ENCODE measurements at places on chromosomes 3 and 15.
A peak's percentile ranks its signal among the peaks of the same experiment; 100 is the strongest.

- no peak for DNase-seq
These were observed 18.9 kb downstream of the PEX5L start for GRCh38 chr3:180017846-180018245.

DNA sequence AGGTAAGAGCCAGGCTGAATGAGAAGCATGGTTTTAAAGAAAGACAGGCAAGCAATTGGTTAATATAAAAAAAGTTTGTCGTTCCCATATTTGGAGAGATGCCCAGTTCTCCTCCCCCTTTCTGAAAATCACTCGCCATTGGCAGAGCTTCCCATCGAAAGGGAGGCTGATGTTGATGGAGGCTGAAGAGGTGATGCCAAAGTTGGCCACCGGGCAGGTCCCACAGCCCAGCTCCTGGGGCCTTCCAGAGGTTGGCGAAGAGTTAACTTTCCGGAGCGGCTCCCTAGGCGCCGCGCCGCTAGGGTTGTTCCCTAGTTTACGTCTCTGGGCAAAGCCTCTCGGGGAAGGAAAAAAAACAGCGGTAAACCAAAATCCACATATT, 793 bp downstream of the PCOLCE2 start:
- DNase-seq, result no peak

- DNase-seq, result no peak
These were observed 46.1 kb upstream of the ABI3BP start for GRCh38 chr3:101039285-101039684.

DNA sequence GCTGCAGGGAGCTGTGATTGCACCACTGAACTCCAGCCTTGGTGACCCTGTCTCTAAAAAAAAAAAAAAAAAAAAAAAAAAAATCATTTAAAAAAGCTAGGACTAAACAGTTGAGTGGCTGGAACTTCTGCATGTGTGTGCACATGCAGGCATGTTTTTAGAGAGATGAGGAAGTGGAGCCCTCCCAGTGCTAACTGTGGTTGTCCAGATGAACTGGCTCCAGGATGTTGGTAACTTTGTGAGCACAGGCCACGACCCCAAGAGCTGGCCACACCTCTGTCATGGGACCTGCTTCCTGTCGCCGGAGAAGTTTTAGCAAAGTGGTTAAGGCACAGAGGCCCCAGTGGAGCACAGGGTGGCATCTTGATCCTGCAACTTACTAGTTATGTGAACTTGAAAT, 27.0 kb downstream of the CHCHD6 start:
- DNase-seq, result no peak

GRCh38 chr15:77676569-77677375, 44.1 kb upstream of the LINGO1 start:
- no peak for DNase-seq

DNA sequence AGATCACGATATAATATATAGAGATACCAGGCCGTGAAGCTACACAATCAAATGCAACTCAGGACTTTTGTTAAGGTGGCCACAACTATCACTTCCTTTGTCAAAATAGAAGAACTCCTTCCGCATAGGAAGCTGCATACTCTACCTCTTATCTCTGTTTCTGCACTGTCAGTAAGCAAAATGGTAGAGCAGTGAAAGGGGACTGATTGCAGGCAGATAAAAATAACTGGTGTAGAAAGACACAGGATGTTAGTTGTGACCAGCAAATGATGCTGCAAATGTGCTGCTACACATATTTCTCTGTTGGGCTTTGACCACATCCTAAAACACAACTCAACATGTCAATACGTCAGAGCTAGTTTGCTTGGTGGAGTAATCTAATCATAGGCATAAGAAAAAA, 16.3 kb upstream of the TRAT1 start:
- DNase-seq, result peak; percentile 82

- DNase-seq, result no peak
These were observed 1.1 kb downstream of the SSR3 start for GRCh38 chr3:156553705-156554356.
